Fibroblast of lung (primary cell): ENCODE measurements at places on chromosomes 12 and 14.
A peak's percentile ranks its signal among the peaks of the same experiment; 100 is the strongest.

DNA sequence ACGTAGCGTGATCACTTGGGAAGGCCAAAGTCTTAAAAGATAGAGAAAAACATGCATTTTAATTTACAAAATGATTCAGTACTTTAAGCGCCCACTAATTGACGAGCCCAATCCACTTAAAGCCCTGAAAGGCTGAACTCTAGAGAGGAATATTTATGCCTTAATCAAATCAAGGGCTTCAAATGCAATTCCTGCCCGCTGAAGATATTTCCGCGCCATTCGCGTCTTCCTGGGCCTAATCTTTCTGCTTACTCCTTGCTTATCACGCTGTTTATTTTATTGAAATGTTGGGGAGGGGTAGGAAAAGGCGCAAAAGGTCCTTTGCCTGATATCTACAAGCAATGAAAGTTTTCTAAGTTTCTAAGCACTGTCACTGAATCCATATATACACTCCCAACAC, 4.0 kb downstream of the TBX3 start:
- no peak for DNase-seq

- no peak for DNase-seq
These were observed 207.7 kb upstream of the PLEKHG7 start for GRCh38 chr12:92495108-92495507.

DNA sequence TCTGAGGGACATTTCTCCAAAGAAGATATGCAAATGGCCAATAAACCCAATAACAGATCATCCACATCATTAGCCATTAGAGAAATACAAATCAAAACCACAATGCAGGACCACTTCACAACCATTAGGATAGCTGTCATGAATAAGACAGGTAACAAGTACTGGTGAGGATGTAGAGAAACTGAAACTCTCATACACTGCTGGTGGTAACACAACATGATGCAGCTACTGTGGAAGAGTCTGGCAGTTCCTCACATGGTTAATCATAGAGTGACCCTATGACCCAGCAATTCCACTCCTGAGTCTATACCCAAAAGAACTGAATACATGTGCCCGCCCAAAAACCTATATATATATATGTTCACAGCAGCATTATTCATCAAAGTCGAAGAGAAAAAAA, 39.0 kb downstream of the TTC9 start:
- DNase-seq, result no peak

GRCh38 chr12:57242691-57243454, 8.1 kb downstream of the STAC3 start:
- peak; percentile 32 for DNase-seq

- peak; percentile 80 for DNase-seq
These were observed 200.2 kb upstream of the RBM19 start for GRCh38 chr12:114166362-114166761.

- no peak for DNase-seq
These were observed 64.4 kb upstream of the RTL1 start for GRCh38 chr14:100967930-100968329.
